Mammary epithelial cell (primary cell): ENCODE measurements at places on chromosomes 7 and 10. TPM values are rescaled to one million over a fixed set of nuclear protein-coding genes. Genes with fewer than 3 reads are reported as not detected.

Gene GPR146
- 0.17 TPM for total RNA-seq

Gene CC2D2B
- total RNA-seq = 0.33 TPM

Gene HOGA1
- 0.43 and 1.8 TPM in 2 replicates for total RNA-seq

Gene SAP25
- 1.7 and 2.0 TPM in 2 replicates for total RNA-seq

Gene PURB
- total RNA-seq = 32.8 TPM

Gene POLL
- total RNA-seq = 30.3 and 42.3 TPM in 2 replicates

Gene LRRC17
- 0.43 and 0.47 TPM in 2 replicates for total RNA-seq

Gene CALHM3
- not detected in 2 replicates for total RNA-seq

Gene SEMA3D
- total RNA-seq = 3.5 TPM

Gene PHTF2
- total RNA-seq = 19.8 TPM

Gene SPOCK2
- 20.2 TPM for total RNA-seq

Gene ASB10
- total RNA-seq = not detected in 2 replicates

Gene NPVF
- total RNA-seq = not detected

Gene PPP1R3A
- total RNA-seq = not detected in 2 replicates

Gene ZPBP
- total RNA-seq = 0.17 TPM
